ENCODE measurements at places on chromosomes 7 and 10.

DNA sequence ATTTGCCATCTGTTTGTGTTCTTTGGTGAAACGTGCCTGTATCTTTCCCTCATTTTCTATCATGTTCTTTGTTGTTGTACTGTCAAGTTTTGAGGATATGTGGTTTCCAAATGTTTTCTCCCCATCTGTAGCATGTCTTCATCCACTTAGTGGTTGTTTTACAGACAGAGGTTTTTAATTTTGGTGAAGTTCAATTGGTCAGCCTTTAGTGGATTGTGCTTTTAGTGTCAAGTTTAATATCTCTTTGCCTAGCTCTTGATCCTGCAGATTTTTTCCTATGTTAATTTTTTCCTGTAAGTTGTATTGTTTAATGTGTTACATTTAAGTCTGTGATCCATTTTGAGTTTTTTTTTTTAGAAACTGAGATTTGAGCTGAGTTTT is 95.9 kb downstream of the ANKRD61 start:
- H3K4me3 ChIP-seq = no peak overlapping the region
- no peak overlapping the region for H3K27ac ChIP-seq
- H3K4me1 ChIP-seq = no peaks in the 10 kb centered on the region
- peaks cover 48% of the 10 kb centered on the region for H3K36me3 ChIP-seq

DNA sequence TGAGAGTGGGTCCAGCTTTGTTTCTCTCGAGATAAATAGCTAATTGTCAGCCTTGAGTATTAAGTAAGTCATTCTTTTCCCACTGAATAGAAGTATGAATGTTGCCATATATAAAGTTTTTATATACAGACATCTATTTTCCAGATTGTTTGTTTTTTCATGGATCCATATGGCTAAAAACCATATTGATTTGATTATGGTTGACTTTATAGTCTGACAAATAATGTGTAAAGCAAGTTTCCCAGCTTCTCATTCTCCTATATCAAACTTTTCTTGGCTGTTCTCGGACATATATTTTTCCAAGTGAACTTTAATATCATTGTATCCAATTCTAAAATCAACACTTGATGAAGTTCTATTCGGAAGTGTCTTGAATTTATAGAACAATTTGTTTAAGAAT is 352.4 kb upstream of the MEOX2 start:
- H3K27ac ChIP-seq = no peak overlapping the region
- no peaks in the 10 kb centered on the region for H3K4me1 ChIP-seq
- no peak for DNase-seq
- no peaks in the 10 kb centered on the region for H3K36me3 ChIP-seq
- H3K4me3 ChIP-seq = no peak overlapping the region
- no peaks in the 10 kb centered on the region for H3K27me3 ChIP-seq

- H3K4me1 ChIP-seq = no peaks in the 10 kb centered on the region
- no peak overlapping the region for H3K27ac ChIP-seq
- H3K27me3 ChIP-seq = no peaks in the 10 kb centered on the region
- H3K36me3 ChIP-seq = no peaks in the 10 kb centered on the region
- no peak overlapping the region for H3K4me3 ChIP-seq
Measured at GRCh38 chr10:15208221-15208620, 39.7 kb upstream of the NMT2 start.

- H3K27me3 ChIP-seq = no peaks in the 10 kb centered on the region
- H3K4me1 ChIP-seq = peaks cover 7% of the 10 kb centered on the region
- H3K4me3 ChIP-seq = no peak overlapping the region
- no peak for DNase-seq
Measured at GRCh38 chr10:17113889-17114540, 15.6 kb downstream of the CUBN start.

GRCh38 chr10:2043379-2043778 is 306.1 kb upstream of the ADARB2 start:
- no peaks in the 10 kb centered on the region for H3K36me3 ChIP-seq
- no peak overlapping the region for H3K27ac ChIP-seq
- no peaks in the 10 kb centered on the region for H3K4me1 ChIP-seq
- no peak for DNase-seq
- no peaks in the 10 kb centered on the region for H3K27me3 ChIP-seq

- H3K4me1 ChIP-seq = peaks cover 9% of the 10 kb centered on the region
- no peak overlapping the region for H3K27ac ChIP-seq
- H3K27me3 ChIP-seq = peaks cover 23% of the 10 kb centered on the region
- H3K36me3 ChIP-seq = no peaks in the 10 kb centered on the region
Measured at GRCh38 chr7:45717537-45718235, 143.5 kb downstream of the ADCY1 start.

GRCh38 chr10:42941790-42942189 is 135.1 kb upstream of the RET start:
- H3K27ac ChIP-seq = no peak overlapping the region
- H3K36me3 ChIP-seq = no peaks in the 10 kb centered on the region
- H3K4me3 ChIP-seq = no peak overlapping the region

- no peaks in the 10 kb centered on the region for H3K27me3 ChIP-seq
- no peak for DNase-seq
- no peaks in the 10 kb centered on the region for H3K36me3 ChIP-seq
- H3K4me3 ChIP-seq = no peak overlapping the region
- H3K4me1 ChIP-seq = no peaks in the 10 kb centered on the region
- H3K27ac ChIP-seq = no peak overlapping the region
Measured at GRCh38 chr10:43354330-43354635, 17.2 kb upstream of the FXYD4 start.

DNA sequence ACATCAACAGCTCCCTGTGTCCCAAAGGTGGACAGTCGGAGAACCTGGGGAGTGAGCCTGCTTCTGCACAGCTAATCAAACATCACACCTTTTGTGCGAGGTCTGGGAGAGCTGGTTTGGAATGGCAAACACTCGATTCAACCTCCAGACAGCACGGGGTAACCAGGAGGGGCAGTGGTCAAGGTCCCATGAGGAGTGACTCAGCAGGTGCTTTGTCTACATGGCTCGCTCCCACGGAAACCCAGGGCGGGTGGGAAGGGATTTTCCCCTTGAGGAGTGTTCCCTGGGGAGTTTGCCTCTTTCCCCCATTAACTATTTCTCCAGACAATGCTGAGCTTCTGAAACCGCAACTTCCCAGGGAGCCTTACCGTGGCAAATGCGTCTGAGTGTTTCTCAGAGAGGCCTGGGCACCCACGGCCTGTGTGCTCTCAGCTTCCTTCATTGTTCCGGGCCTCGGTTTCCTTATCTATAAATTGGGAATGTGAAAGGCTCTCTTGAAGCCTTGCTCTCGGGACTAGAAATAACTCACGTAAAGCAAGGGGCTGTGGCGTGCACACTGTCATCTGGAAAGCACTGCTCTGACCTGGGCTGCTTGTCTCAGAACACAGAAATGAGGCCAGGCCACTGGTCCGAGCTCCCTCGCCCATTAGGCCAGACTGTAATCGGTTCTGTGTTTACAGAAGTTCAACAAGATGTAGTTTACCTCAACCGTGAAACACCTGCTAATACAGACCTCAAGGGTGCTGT is 14.0 kb upstream of the GTPBP4 start:
- H3K27me3 ChIP-seq = no peaks in the 10 kb centered on the region

DNA sequence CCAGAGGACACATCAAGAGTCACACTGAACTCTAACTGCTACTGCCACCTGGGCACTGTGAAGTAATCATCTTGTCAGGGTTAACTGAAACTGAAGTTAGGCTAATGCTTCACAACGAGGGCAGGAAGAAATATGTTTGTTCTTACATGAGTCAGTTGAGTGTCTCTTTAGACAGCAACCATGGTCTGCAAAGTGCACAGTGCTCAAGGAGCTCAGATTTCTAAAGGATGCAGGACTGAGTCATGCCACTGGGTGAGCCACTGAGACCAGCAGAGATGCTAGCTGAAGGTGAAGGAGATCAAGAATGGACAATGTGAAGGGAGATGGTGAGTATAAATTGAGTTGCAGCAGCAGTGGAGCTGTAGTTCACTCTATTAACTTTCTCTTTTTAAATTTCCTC is 76.0 kb upstream of the CTTNBP2 start:
- no peaks in the 10 kb centered on the region for H3K27me3 ChIP-seq
- H3K36me3 ChIP-seq = no peaks in the 10 kb centered on the region
- no peak overlapping the region for H3K27ac ChIP-seq
- no peak for DNase-seq
- no peaks in the 10 kb centered on the region for H3K4me1 ChIP-seq

DNA sequence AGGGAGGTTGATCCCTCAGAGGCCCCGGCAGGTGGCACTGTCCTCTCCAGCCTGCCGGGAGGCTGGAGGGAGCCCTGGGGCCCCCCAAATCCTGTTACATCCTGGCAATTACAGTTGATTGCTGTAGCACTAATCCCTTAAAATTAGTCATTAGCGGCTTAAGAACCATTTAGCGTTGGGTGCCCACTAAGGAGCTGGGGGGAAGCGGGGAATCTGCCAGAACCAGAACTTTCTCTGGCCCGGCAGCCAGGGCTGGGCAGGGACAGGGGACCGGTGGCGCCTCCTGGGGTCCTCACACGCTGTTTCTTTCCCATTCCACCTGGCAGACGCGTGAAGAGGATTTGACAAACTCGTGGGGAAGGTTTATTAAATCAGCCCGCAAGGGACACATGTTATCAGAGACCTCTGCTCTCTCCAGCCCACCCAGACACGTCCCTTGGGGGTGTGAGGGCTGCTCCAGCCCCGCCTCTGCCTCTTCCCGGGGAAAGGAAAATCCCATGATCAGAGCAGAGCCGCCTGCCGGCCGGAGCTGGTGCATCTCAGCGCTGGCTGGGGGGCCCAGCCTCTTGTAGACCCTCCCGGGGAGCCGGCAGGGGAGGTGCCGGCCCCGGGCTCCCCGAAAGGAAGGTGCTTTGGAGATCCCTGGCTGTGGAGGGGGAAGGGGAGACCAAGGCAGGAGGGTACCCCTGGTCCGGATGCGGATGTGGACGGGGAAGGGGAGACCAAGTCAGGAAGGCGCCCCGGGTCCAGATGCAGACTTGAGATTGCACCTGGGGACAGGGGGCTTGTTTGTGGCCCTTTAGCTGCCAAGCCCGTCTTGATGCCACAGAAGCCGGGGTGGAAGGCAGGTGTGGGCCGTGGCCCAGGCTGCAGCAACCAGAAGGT is 142.7 kb downstream of the ELFN1 start:
- DNase-seq = peak; percentile 80
- H3K36me3 ChIP-seq = no peaks in the 10 kb centered on the region
- H3K27ac ChIP-seq = peak overlapping the region; percentile 29
- no peaks in the 10 kb centered on the region for H3K27me3 ChIP-seq
- H3K4me3 ChIP-seq = no peak overlapping the region
- H3K4me1 ChIP-seq = peaks cover 36% of the 10 kb centered on the region

DNA sequence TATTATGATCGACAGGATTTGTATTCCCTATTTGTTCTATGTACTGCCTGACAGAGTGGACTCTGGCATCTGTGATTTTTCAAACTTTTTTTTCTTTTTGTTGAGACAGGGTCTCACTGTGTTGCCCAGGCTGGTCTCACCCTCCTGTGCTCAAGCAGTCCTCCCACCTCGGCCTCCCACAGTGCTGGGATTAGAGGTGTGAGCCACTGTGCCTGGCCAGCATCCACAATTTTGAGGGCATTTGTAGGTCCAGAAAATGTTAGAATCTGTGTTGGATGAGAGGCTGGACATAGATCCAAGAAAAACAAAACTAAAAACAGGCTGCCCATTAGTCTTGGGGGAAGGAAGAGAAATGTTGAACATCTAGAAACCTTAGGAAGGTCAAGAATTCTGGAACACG is 34.3 kb downstream of the SGPL1 start:
- H3K36me3 ChIP-seq = peaks cover 9% of the 10 kb centered on the region
- no peak for DNase-seq
- H3K27ac ChIP-seq = no peak overlapping the region
- no peaks in the 10 kb centered on the region for H3K27me3 ChIP-seq
- no peak overlapping the region for H3K4me3 ChIP-seq

DNA sequence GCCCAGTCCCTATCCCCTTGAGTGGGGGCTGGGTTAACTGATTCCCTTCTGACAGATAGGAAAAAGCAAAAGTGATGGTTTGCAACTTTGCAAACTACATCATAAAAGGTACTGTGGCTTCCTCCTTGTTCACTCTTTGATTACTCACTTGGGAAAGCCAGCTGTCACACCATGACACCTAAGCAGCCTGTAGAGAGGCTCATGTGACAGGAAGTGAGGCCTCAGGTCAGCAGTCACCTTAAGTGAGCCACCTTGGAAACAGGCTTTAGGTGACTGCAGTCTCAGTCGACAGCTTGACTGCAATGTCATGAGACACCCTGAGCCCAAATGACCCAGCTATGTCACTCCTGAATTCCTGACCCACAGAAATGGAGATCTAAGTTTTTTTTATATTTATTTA is 4.3 kb upstream of the CHCHD2 start:
- no peak overlapping the region for H3K27ac ChIP-seq
- DNase-seq = no peak
- no peak overlapping the region for H3K4me3 ChIP-seq
- H3K27me3 ChIP-seq = no peaks in the 10 kb centered on the region

DNA sequence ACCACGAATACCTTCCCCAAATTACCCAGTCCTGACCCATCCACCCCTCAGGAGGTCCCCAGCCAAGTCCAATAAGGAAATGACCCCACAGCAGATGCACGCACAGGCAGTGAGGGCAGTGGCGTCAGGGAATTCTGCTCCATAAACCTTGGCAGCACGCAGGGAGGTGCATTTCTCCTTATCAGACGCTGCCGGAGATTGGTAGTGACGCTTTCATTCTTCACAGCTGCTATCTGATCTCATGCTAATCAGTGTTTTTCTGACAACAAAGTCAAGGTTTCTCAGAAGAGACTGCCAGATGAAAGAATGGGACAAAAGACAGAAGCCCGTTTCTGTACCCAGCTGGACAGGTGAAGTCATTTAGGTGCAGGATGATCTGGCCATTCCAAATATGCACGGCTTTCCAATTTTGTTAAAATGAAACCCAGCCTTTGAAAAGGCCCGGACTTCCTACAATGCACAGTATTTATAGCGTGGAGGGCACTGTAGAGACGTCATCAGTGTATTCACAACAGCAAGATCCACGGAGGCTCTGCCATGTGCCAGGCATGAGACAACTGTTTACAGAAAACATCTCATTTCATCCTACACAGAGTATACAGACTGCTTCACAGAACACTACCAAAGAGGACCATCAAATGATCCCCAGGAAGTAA is 35.3 kb downstream of the DIP2C start:
- H3K27me3 ChIP-seq = no peaks in the 10 kb centered on the region
- no peak overlapping the region for H3K27ac ChIP-seq
- H3K36me3 ChIP-seq = no peaks in the 10 kb centered on the region
- H3K4me1 ChIP-seq = no peaks in the 10 kb centered on the region
- DNase-seq = no peak
- H3K4me3 ChIP-seq = no peak overlapping the region

DNA sequence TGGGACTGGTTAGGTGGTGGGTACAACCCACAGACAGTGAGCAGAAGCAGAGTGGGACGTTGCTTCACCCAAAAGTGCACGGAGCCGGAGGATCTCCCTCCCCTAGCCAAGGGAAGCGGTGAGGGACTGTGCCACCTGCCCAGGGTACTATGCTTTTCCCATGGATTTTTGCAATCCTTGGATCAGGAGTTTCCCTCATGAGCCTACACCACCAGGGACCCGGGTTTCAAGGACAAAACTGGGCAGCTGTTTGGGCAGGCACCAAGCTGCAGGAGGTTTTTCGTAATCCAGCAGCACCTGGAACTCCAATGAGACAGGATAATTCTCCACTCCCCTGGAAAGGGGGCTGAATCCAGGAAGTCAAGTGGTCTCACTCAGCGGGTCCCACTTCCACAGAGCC is 209.1 kb upstream of the CXCL12 start:
- H3K27ac ChIP-seq = no peak overlapping the region
- H3K4me1 ChIP-seq = no peaks in the 10 kb centered on the region
- H3K36me3 ChIP-seq = no peaks in the 10 kb centered on the region
- H3K4me3 ChIP-seq = no peak overlapping the region

- no peaks in the 10 kb centered on the region for H3K27me3 ChIP-seq
- H3K4me3 ChIP-seq = no peak overlapping the region
- no peak for DNase-seq
- no peaks in the 10 kb centered on the region for H3K4me1 ChIP-seq
Measured at GRCh38 chr10:25557136-25557535, 376.9 kb upstream of the MYO3A start.
